ENCODE measurements at places on chromosomes 4 and X.

DNA sequence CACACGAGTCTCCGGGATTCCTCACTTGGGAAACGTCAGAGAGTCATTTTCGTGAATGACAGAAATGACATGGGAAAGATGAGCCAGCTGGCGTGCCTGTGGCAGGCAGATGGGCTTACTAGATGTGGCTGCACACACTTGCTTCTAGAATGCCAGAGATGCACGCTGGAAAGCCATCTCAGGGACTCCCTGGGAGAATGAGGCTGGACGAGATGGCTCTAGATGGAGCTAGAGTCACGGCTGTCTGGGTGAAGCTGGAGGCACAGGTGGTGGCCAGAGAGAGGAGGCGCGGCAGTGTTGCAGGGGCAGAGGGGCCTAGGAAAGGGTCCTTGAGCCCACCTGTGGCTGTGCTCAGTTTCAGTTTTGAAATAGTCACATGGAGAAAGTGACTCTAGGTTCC, 26.0 kb downstream of the TKTL1 start:
- DNase-seq = no peak

- no peak for DNase-seq
Measured at GRCh38 chr4:145130788-145131399, 32.8 kb downstream of the ABCE1 start.

- no peak for DNase-seq
Measured at GRCh38 chrX:65667157-65667502, 324 bp upstream of the MSN start.

- DNase-seq = no peak
Measured at GRCh38 chr4:188811121-188811520, 671.9 kb downstream of the TRIML1 start.

- DNase-seq = no peak
Measured at GRCh38 chr4:96352051-96352517, 512.2 kb downstream of the PDHA2 start.

- DNase-seq = no peak
Measured at GRCh38 chr4:6742507-6742906, 26.5 kb downstream of the BLOC1S4 start.

- DNase-seq = no peak
Measured at GRCh38 chr4:155624478-155624877, 42.2 kb upstream of the GUCY1A1 start.

- DNase-seq = no peak
Measured at GRCh38 chrX:8879750-8880149, 78.6 kb upstream of the FAM9A start.

DNA sequence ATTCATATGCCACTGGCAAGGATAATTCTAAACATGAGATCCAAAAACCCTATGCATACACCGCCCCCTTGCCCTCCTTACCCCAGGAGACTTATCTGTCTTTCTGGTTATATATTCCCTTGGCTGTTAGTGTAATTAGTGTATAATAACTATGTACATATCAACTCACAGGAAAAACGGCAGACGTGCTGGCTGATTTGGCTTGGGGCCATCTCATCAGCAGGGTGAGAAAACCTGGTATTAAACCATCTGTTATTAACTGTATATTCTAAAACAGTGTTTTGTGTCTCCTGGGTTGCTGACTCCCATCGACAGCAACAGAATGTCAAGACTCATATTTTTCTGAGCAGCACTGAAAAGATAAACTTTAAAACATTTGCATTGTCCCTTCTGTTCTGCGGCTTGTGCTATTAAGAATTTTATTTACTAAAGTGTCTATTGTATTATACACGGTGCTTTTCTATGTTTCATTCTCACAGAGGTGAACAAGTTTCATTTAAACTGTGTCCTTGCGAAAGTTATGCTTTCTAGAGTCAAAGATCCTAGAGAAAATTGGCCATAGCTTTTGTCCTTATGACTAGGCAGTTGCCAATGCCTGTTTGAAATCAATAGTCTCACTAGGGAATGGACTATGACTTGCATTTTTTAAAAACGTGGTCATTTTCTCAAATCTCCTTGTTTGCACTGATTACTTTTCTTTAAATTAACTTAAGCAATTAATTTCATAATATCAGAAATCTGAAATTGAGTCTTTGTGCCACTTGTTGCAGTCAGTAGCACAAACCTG, 211.5 kb upstream of the MID1 start:
- DNase-seq = no peak

- no peak for DNase-seq
Measured at GRCh38 chrX:124194199-124194598, 138.3 kb upstream of the TEX13D start.

GRCh38 chr4:13881892-13882291, 254.4 kb upstream of the BOD1L1 start:
- no peak for DNase-seq

GRCh38 chr4:159401226-159401712, 298.4 kb downstream of the RAPGEF2 start:
- DNase-seq = no peak

- DNase-seq = no peak
Measured at GRCh38 chr4:85152480-85152879, 186.0 kb upstream of the WDFY3 start.

DNA sequence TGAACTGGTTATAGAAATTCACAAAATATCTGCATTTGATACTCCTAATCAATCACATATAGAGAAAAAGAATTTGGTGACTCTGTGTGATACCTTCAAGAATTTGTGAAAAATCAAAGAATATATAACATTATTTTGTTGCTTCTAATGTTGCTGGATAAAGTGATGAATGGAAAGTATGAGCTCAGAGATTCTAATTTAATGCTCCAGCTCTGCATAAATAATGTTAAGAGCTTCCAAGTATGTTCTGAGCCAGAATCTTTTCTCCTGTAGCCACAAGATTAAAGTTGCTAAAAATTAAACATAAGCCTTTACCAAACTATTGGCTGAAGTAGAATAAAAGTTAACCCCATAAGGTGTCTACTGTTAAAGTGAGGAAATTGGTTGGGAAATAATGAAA, 294.7 kb upstream of the CT83 start:
- DNase-seq = no peak

- DNase-seq = no peak
Measured at GRCh38 chr4:190015538-190016368, 11.3 kb downstream of the FRG2 start.

GRCh38 chr4:104492183-104492771, 2.4 kb downstream of the CXXC4 start:
- DNase-seq = no peak

DNA sequence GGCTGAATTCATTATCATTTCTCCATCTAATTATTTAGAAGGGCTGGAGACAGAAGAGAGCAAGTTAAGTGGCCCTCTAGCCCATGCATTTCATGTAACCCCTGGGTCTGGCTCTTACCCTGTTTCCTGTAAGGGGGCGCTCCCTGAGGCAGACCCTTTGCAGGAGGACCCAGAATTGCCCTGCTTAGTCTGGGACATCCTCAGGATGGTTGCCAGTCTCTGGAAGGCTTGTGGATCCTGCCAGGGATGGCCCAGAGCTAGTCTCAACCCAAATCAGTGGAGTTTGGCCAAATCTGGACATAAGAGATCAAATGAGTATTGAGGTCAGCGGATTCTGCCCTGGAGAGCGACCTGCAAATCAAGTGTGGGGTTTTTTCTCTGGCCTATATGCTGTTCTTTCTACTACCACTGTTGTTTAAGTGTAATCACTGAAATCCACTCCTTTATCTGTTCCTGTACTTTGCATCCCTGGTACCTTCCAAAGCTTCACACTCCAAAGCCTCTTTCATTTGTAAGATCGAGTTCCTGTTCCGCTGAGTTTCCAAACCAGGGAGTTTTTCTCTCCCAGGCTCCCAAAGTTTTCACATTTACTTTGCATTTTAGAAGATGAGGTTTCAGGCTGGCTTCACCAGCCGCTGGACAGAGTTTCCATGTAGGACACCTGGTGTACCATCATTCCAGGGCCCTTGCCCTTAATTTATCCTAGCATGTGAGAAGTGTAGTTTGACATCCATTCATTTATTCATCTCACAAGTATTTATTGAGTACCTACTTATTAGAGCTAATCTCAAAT, 6.3 kb downstream of the KLF3 start:
- no peak for DNase-seq

- no peak for DNase-seq
Measured at GRCh38 chr4:158535130-158535614, 13.5 kb downstream of the RXFP1 start.

GRCh38 chr4:162732876-162733275, 433.8 kb downstream of the NAF1 start:
- DNase-seq = no peak

DNA sequence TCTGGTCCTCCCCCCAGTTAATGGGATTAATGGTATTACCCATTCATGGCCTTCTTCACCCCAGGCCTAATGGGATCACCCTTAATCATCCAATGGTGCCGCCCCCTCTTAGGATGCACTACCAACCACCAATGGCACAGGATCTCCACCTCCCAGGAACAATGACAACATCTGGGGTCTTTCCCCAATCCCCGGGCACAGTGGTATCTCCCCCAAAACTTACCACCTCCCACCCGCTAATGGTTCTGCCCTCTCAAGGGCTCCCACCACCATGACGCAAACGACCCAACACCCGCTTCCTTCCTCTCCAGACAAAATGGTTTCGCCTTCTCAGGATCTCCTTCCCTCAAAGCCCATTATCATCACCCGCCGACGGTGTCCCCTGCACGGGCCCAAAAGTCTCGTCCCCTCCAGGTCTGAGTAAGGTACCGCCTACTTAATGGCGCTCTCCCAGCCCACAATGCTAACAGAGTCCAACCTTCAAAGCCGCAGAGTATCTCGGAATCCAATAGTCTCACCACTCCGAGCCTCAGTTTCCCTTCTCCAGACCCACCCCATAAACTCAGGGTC, 458 bp downstream of the GRIPAP1 start:
- no peak for DNase-seq

DNA sequence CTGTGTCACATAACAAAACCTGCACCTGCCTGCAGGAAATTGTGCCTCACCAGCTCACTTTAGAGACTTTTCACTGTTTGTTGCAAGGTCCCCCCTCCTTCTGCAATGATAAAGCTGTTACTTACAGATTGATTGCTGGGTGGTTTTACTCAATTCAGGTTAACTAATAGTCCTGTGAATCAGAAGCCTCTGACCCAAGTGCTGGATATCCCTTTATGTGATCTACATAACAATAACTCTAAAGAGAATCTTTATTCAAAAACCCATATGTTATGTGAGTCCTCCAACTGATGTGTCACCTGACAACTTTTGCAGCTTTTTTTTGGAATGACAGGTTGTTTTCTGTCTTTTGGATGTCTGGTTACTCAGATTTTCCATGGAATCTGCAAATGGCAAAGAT, 2323.6 kb upstream of the TENM3 start:
- no peak for DNase-seq
